Activated CD4-positive, alpha-beta T cell treated with anti-CD3 and anti-CD28 coated beads, Interleukin-2, amount 50 U/mL, for 4 hours (primary cell): ENCODE measurements at places on chromosomes 4 and X.

DNA sequence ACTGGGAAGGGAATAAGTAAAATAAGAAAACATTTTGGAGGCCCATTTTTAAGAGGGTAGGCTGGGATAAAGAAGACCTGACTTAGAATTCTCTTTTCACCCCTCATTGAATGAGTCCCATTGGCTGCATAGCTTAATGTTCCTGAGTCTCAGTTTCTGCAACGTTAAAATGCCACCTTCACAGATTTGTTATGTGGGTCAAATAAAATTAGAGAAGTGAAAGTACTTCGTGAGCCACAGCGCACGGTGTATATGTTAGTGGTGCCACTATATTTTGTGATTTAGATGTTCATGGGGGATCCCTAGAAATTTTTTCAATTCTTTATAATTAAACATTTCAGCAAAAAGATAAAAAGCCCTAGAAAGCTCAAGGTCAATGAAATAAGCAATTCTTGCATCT is 109.2 kb upstream of the HS3ST1 start:
- no peak for DNase-seq

DNA sequence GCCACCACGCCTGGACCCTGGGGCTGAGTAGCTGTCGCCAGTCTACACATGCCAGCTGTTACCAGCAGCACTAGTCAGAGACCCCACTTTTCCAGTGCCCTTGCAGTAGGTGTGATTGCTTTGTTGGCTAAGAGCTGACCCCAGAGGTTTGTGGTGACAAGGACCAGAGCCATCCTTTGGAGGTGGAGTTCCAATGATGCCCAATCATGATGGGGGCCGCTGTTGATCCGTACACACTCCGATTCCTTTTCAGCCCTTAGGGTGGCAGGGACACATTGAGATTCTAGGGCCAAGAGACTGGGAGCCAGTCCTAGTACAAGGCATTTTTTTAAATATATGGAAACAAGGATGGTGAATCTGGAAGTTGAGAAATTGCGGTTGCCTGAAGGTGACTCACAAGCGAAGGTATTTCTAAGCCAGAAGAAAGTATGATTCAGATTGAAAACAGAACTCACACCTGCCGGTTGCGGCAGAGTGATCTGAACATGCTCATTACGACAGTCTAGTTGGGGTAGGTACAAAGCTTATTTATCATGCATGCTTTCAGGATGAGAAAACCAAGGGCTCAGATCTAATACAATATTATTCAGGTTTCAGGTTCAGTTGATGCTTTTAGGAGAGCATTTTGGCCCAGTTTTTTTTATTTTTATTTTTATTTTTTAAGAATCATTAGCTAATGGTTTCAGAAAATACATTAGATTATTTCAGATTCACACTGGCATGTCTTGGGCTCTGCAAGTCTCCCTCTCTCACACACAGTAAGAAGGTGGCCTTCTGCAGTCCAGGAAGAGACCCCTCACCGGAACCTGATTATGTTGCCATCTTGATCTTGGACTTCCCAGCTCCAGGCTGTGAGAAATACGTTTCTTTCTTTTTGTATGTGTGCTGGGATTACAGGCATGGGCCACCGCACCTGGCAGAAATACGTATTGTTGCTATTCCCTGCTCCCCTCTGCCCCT is 43.4 kb downstream of the SHROOM2 start:
- no peak for DNase-seq

DNA sequence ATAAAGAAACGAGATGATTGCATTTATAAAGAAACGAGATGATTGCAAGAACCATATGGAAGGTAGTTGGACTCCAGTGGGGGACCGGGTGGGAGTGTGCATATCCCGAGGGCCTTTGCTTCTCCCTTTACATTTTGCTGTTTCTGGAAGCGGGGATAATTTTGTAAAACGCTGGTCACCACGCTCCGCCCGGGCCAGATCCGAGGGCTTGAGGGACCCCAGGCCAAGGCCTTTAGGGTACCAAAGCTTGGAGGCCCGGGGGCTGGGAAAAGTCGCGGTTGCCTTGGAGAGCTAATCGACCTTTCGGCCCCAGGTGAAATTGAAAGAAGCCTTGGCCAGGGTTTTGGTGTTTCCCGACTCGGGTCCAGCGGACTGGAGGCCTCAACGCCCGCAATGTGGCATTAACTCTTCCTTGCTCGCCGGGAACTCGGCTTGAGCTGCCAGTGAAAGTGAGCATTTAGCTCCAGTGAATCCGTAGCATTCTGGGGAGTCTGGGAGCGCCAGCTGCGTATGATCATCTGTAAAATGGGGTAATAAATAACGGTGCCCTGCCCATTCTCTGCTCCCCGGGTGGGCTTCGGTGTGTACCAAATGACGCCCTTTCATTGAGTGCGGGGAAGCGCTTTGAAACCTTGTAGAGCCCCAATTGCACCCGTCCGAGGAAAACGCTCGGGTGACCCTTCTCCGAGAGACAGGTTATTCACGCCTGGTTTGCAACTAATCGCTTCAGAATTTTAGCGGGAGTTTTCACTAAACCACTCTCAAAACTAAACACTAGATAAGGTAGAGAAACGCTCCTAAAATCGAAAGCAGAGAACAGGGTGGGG is 4.5 kb downstream of the NKX3-2 start:
- no peak for DNase-seq

- DNase-seq = no peak
Observed at GRCh38 chrX:85012098-85012497, 8.4 kb downstream of the APOOL start.

DNA sequence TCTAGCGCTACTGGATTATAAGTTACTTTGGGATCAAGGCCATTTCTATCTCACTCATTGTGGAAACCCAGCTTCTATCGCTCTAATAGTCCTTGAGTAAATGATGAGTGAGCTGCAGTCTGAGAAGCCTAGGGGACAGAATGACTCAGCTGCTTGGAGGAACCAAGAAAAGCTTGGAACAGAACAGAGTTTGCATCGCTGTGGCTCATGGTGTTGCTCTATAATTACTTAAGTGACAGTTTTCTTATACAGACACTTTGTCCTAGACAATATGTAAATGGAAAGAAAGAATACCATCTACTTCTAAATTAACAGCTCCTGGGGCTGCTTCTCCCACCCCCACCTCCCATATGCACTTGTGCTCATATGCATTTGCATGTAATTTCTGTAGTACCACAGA is 156.9 kb downstream of the SLIT2 start:
- DNase-seq = no peak

DNA sequence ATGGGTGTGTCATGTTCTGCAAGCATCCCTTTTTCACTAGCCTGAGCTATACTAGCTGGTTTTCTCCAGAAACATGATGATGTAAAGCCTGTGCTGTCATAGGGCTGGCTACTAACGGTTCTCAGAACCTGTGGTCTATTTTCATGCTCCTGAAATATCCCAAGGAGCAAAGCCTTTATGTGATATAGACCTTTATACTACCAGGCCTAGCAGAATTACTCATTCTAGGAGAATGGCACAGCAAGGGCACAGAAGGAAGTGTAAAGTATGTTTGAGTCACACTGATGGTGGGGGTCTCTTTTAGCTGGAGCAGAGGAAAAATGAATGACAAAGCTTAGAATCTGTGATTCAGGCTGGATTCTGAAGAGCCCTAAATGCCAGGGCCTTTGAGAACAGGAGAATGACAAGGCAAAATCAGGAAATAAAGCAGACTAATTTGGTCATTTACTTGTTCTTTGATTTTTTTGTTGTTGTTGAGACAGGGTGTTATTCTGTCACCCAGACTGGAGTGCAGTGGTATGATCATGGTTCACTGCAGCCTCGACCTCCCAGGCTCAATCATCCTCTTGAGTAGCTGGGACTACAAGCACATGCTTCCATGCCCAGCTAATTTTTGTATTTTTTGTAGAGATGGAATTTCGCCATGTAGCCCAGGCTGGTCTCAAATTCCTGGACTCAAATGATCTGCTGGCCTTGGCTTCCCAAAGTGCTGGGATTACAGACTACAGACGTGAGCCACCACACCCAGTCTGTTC is 11.8 kb downstream of the TCEAL1 start:
- no peak for DNase-seq
